ENCODE measurements at places on chromosomes 4 and X. TPM values are rescaled to one million over a fixed set of nuclear protein-coding genes. Genes with fewer than 3 reads are reported as not detected.

Gene LGI2
- 0.82 TPM for total RNA-seq

Gene ADH1A
- total RNA-seq, result 0.16 TPM

Gene SPANXA1
- total RNA-seq, result not detected

Gene PFKFB1
- 0.32 TPM for total RNA-seq

Gene CHRDL1
- 18.3 TPM for total RNA-seq

- H3K36me3 ChIP-seq, result no peaks in the 10 kb centered on the region
- no peak overlapping the region for H3K4me3 ChIP-seq
- no peaks in the 10 kb centered on the region for H3K4me1 ChIP-seq
- DNase-seq, result no peak
These were observed 733.9 kb upstream of the EPHA5 start for GRCh38 chr4:66404141-66404540.

DNA sequence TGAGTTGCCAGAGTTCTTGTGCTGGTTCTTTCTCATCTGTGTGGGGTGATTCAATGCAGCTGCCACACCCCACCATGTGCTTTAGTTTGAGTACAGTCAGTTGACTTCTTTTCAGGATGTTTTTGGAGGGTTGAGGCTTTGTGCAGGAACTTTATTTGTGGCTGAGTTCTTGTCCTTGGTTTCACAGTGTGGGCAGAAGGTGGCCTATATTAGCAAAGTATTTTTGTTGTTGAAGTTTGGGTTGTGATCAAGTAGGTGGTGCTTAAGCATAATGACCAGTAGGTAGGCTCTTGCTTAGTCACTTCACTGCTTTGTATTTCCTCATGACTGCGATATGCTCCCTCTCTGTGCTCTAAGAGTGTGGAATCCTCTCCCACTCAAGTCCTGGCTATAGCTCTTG lies 80.3 kb downstream of the ARHGAP24 start:
- no peaks in the 10 kb centered on the region for H3K27me3 ChIP-seq
- H3K36me3 ChIP-seq, result no peaks in the 10 kb centered on the region
- DNase-seq, result no peak
- H3K27ac ChIP-seq, result no peak overlapping the region
- no peaks in the 10 kb centered on the region for H3K4me1 ChIP-seq

GRCh38 chr4:134663742-134664141 lies 462.2 kb upstream of the PABPC4L start:
- H3K27ac ChIP-seq, result no peak overlapping the region
- H3K4me3 ChIP-seq, result no peak overlapping the region
- H3K27me3 ChIP-seq, result no peaks in the 10 kb centered on the region
- no peaks in the 10 kb centered on the region for H3K4me1 ChIP-seq
- no peaks in the 10 kb centered on the region for H3K36me3 ChIP-seq

DNA sequence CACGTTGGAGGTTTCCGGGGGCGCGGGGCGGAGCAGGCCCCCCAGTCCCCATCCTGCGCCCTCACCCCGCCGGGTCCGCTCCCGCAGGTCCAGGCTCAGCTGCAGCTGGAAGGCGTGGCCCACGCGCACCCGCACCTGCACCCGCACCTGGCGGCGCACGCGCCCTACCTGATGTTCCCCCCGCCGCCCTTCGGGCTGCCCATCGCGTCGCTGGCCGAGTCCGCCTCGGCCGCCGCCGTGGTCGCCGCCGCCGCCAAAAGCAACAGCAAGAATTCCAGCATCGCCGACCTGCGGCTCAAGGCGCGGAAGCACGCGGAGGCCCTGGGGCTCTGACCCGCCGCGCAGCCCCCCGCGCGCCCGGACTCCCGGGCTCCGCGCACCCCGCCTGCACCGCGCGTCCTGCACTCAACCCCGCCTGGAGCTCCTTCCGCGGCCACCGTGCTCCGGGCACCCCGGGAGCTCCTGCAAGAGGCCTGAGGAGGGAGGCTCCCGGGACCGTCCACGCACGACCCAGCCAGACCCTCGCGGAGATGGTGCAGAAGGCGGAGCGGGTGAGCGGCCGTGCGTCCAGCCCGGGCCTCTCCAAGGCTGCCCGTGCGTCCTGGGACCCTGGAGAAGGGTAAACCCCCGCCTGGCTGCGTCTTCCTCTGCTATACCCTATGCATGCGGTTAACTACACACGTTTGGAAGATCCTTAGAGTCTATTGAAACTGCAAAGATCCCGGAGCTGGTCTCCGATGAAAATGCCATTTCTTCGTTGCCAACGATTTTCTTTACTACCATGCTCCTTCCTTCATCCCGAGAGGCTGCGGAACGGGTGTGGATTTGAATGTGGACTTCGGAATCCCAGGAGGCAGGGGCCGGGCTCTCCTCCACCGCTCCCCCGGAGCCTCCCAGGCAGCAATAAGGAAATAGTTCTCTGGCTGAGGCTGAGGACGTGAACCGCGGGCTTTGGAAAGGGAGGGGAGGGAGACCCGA lies 14.0 kb downstream of the SHOX start:
- DNase-seq, result peak; percentile 79
- peaks cover 15% of the 10 kb centered on the region for H3K27me3 ChIP-seq
- no peak overlapping the region for H3K27ac ChIP-seq
- H3K4me3 ChIP-seq, result peak overlapping the region; percentile 40
- no peaks in the 10 kb centered on the region for H3K4me1 ChIP-seq
- H3K36me3 ChIP-seq, result no peaks in the 10 kb centered on the region

DNA sequence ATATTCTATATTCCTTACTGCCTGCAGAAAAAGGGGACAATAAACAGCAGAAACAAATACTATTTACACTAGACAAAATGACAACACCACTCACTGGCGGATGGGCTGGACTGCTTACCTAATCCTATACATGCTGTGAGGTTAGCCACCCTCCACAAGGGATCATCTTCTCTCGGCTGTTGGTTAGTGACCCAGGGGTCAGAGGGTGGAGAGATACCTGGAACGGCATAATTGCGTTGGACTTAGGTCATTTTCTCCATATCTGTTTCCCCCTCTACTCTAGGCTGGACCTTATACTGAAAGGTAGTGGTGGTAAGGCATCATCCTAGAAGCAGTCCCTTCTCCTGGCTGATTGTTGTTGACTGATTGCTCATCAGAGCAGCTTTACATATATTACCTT lies 286.8 kb upstream of the UGT8 start:
- no peak overlapping the region for H3K27ac ChIP-seq
- no peaks in the 10 kb centered on the region for H3K4me1 ChIP-seq
- no peaks in the 10 kb centered on the region for H3K36me3 ChIP-seq
- no peak for DNase-seq

DNA sequence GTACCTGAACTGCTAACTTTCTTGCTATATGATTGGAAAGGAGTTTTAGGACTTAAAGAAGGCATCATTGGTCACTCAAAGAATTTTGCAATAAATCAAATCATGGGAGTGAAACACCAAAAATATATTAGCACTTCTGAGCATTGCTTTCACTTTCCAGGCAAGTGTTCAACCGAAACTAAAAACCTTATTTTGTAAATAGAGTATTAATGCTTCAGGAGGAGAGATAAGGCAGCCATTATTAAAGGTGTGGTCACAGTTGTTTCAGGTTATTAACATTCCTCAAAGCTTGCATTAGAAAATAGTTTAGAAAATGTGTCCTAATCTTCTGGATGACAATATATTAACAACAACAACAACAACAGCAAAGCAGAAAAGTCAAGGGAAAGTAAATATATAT lies 92.3 kb upstream of the TLL1 start:
- no peak overlapping the region for H3K4me3 ChIP-seq
- no peak overlapping the region for H3K27ac ChIP-seq
- no peaks in the 10 kb centered on the region for H3K4me1 ChIP-seq
- no peaks in the 10 kb centered on the region for H3K27me3 ChIP-seq
- no peak for DNase-seq

DNA sequence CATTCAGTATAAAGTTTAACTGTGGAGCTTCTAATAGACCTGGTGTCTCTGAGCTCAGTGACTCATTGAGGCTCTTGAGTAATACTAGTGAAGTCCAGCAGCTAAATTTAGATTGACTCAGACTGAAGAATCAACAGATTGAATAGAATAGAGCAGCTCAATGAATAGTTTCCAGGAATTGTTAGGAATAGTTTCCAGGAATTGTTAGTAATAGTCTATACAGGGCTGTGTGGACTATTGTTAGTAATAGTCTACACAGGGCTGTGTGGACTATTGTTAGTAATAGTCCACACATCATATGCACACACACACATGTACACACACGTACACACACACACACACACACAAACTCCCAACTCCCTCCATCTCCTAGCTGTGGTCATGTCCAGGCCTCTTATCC lies 3.0 kb downstream of the GIMD1 start:
- H3K4me3 ChIP-seq, result no peak overlapping the region
- H3K4me1 ChIP-seq, result no peaks in the 10 kb centered on the region
- no peak overlapping the region for H3K27ac ChIP-seq
- H3K36me3 ChIP-seq, result no peaks in the 10 kb centered on the region

- no peak overlapping the region for H3K27ac ChIP-seq
- no peaks in the 10 kb centered on the region for H3K36me3 ChIP-seq
- H3K4me1 ChIP-seq, result no peaks in the 10 kb centered on the region
These were observed 203.7 kb downstream of the BMPR1B start for GRCh38 chr4:94961420-94961819.

DNA sequence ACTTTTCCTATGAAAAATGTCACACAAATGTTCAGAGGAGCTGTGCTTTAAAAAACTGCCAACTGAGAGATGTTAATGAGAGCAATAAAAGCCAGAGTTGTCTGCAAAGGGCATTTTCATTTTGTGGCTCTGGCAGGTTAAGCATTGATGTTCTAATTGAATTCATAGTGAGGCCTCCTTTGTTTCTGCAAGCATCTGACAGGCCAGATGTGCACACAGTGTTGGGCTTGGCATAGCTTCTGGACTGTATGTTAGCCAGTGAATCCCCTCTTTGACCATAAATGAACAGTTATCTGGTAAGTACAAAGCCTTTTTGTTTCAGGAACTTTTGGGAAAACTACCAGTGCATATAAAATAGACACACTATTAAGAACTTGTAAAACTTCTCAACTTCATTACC lies 81.9 kb downstream of the JADE3 start:
- H3K4me3 ChIP-seq, result no peak overlapping the region
- no peaks in the 10 kb centered on the region for H3K4me1 ChIP-seq
- DNase-seq, result no peak
- H3K27ac ChIP-seq, result no peak overlapping the region
- no peaks in the 10 kb centered on the region for H3K27me3 ChIP-seq

GRCh38 chr4:10584042-10584441 lies 100.5 kb downstream of the CLNK start:
- no peaks in the 10 kb centered on the region for H3K4me1 ChIP-seq
- DNase-seq, result peak; percentile 27
- no peak overlapping the region for H3K4me3 ChIP-seq
- H3K36me3 ChIP-seq, result no peaks in the 10 kb centered on the region
- H3K27me3 ChIP-seq, result no peaks in the 10 kb centered on the region

- H3K27ac ChIP-seq, result no peak overlapping the region
- DNase-seq, result no peak
- H3K27me3 ChIP-seq, result no peaks in the 10 kb centered on the region
- no peaks in the 10 kb centered on the region for H3K36me3 ChIP-seq
- H3K4me1 ChIP-seq, result no peaks in the 10 kb centered on the region
- no peak overlapping the region for H3K4me3 ChIP-seq
These were observed 23.1 kb downstream of the ATP11C start for GRCh38 chrX:139909712-139910111.

DNA sequence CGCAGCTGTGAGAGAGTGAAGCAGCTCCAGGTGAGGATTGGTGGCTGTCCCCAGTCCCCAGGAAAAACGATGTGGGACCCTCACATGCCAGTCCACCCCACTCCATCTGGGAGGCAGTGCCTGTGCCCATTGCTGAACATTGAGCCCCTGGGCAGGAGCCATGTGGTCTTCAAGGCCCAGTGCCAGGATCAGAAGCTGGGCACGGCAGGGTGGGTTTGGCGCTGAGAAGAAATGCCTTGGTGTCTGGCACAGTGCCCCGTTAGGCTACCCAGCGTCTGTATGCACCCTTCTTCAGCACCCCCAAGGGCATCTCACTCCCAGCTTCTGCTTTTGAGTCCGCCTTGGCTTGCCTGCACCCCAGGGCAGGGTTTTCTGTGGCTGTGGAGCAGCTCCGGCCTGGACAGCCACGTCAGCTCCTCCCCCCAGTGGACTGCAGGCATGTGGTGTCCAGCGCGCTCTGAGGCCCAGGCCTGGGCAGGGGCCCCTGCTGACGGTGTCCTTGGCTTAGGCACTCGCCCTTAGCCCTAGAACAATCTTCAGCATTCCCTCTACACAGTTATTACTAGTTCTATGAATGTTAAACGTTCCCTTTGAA lies 28.6 kb downstream of the RGS12 start:
- DNase-seq, result peak; percentile 17
- H3K4me1 ChIP-seq, result no peaks in the 10 kb centered on the region
- no peaks in the 10 kb centered on the region for H3K27me3 ChIP-seq
- H3K4me3 ChIP-seq, result no peak overlapping the region
- H3K36me3 ChIP-seq, result no peaks in the 10 kb centered on the region

- no peak overlapping the region for H3K4me3 ChIP-seq
- no peak for DNase-seq
These were observed 16.8 kb downstream of the RS1 start for GRCh38 chrX:18654875-18655836.

DNA sequence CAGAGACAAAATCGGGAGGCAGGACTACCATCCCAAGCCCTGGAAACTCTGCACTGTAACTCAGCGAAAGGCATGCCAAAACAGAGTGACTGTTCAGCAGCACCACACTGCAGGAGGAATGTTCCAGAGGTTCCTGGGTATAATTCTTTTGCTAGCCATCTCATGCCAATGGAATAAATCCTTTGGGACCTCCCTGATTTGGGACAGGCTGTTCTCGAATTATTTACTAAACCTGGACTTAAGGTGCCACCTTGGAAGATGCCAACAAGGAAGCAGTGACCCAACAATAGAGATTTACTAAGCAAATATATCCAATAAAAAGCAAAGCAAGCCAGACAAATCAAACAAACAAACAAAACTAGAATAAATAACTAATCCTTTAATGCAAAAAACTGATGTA lies 9.3 kb downstream of the AADAT start:
- no peaks in the 10 kb centered on the region for H3K4me1 ChIP-seq
- no peak overlapping the region for H3K27ac ChIP-seq
- no peaks in the 10 kb centered on the region for H3K27me3 ChIP-seq
- no peak overlapping the region for H3K4me3 ChIP-seq
- no peak for DNase-seq
- H3K36me3 ChIP-seq, result no peaks in the 10 kb centered on the region

- H3K27me3 ChIP-seq, result no peaks in the 10 kb centered on the region
- H3K27ac ChIP-seq, result no peak overlapping the region
- H3K36me3 ChIP-seq, result no peaks in the 10 kb centered on the region
- no peaks in the 10 kb centered on the region for H3K4me1 ChIP-seq
- DNase-seq, result no peak
These were observed 68.7 kb downstream of the MCF2 start for GRCh38 chrX:139639253-139639652.

- no peaks in the 10 kb centered on the region for H3K36me3 ChIP-seq
- no peak for DNase-seq
- no peak overlapping the region for H3K27ac ChIP-seq
- no peaks in the 10 kb centered on the region for H3K4me1 ChIP-seq
- no peaks in the 10 kb centered on the region for H3K27me3 ChIP-seq
These were observed 72.1 kb downstream of the COL4A5 start for GRCh38 chrX:108511721-108512120.

GRCh38 chr4:183335369-183335940 lies 13.2 kb upstream of the CLDN24 start:
- H3K4me3 ChIP-seq, result no peak overlapping the region
- no peaks in the 10 kb centered on the region for H3K4me1 ChIP-seq
- no peak for DNase-seq
- H3K36me3 ChIP-seq, result no peaks in the 10 kb centered on the region
- no peak overlapping the region for H3K27ac ChIP-seq
- H3K27me3 ChIP-seq, result no peaks in the 10 kb centered on the region

Measured in colonic mucosa (tissue), 4 donors.